ENCODE measurements at places on chromosomes 5 and 9. TPM values are rescaled to one million over a fixed set of nuclear protein-coding genes. Genes with fewer than 3 reads are reported as not detected.

The SLC6A3 gene
- 0.57 TPM for total RNA-seq

The AHRR gene
- total RNA-seq: 7.4 TPM

The AIF1L gene
- 13.2 TPM for total RNA-seq

The TGFBI gene
- 147 TPM for total RNA-seq

The ARSI gene
- total RNA-seq: 0.65 TPM

DNA sequence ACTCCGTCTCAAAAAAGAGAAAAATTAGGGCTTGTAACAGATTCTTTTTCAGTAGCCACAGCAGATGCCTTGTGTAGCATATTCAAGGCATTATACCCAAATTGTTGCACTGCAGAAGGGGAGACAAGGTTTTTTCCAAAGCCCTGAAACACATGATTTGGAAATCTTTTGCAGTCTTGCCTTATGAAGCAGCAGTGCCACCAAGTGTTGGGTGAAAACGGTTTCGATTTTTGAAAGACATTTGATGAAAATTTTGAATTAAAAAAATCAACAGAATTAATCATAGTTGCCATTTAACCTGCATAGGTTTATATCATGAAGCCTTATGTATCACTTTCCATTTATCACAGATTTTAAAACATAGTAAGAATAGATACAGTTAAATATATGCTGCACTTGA is 479.5 kb downstream of the TAF11L14 start:
- DNase-seq: no peak

GRCh38 chr5:179879690-179880010 is 21.0 kb upstream of the MRNIP start:
- no peak for DNase-seq

GRCh38 chr5:126351153-126351552 is 72.1 kb upstream of the GRAMD2B start:
- no peak for DNase-seq

- DNase-seq: no peak
Observed at GRCh38 chr5:154630410-154630809, 124.8 kb upstream of the LARP1 start.

DNA sequence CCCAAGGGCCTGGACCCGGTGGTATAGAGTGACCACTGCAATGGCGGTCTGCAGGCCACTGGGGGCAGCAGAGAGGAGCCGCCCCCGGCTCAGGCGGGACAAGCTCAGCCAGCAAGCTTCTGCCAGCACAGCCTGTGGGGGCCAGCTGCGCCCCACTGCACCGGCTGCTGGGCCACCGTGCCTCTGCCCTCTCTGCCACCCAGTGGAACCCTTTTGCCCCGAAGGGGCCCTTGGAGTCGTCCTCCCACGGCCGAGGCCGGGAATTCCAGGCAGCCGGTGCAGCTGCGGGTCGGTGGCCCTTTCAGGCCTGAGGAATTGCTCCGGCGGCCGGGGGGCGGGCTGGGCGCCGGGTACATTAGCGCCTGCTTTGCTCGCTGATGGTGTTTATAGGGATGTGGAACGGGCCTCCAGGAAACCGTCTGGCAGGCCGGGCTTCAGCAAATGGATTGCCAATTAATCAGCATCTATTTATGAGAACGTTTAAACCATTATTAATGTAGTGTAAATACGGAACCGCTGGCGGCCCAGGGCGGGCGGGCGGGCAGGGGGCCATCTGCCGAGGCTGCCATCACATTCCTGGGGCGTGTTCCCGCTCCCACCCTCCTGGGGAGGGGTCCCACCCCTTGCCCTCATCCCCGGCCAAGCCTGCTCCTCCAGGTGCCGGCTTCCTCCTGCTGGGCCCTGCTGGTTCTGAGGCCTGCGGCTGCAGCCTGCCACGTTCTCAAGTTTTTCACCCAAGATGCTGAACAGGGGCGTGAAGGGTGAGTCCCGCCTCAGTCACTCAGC is 127.4 kb downstream of the BARX1 start:
- no peak for DNase-seq

DNA sequence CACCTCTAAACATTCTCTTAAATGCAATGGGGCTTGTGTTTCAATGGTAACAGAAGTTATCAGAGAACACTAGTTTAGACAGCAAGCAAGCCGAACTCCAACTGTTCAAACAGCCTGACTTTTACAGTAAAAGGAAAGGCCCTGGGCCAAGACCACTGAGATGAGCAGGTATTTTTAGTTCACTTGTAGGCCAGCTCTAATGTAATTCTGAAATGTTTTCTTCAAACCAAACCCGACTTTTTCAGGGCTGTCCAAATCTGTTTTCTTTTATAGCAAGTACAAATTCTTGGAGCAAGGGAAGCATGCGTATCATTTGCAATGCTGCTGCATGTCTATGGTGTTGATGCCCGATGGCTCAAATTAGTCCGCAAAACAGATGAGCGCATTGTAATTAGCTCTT is 192.9 kb downstream of the SLF1 start:
- no peak for DNase-seq

DNA sequence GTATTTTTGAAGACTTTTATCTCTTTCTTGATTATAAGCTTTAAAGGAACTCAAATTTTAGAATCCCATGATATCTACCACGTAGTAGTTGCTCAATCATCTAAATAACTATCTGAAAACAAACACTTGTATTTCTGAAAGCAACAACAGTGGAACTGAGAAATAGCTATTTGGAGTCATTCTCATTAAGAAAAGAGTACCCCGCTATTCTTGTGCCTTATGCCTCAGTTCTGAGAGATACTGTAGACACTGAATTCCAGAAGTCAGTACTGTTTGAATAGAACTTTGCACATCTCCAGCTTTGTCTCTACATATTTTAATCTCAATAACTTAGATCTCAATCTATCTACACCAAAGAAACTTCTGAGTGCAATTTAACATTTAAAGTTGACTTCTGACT is 11.4 kb downstream of the CHD1 start:
- no peak for DNase-seq

- DNase-seq: no peak
Observed at GRCh38 chr9:14565352-14566016, 127.7 kb downstream of the ZDHHC21 start.

- no peak for DNase-seq
Observed at GRCh38 chr9:75889577-75889976, 896 bp upstream of the PCSK5 start.

- DNase-seq: no peak
Observed at GRCh38 chr9:93859431-93860215, 95.5 kb downstream of the BARX1 start.

- DNase-seq: peak; percentile 72
Observed at GRCh38 chr5:52989025-52989780, at the start of gene ITGA2. Gene ITGA2 (plus strand): TSS chr5:52989352. CDS start chr5:52989469, 117 bp downstream.

DNA sequence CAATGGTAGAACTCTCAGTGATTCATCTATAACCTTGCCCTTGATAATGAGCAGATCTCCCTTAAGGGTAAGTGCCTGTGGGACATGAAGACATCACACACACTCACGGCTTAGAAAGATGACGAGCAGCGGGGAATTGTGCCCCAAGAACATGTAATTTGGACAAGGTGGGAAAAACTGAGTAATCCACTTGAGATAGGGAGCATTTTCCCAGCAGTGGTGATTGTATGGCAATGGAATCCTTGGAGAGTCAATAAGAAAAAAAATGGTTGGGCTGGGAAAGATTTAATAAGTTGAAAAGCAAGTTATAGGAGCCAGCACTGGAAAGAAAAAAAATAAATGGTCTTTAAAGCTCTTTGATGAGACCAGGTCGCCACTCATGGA is 193.1 kb downstream of the GLIS3 start:
- no peak for DNase-seq

DNA sequence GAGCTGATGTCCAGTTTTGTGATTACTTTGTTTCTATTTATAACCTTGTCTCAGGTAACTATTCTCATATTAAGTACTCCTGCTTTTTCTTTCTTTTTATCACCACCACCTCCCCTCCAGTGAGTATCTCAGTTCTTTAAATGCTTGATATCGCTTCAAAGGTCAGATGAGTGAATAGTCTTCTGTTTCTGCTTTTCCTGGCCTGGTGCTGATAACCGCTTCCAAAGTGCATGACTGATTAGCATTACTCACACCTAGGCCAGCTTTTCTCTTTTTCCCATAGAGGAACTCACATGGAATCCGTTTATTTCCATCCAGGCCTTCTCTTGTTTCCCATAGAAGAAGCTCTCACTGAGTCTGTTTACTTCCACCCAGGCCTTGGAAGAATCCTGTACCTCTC is 3.2 kb downstream of the SLC36A1 start:
- DNase-seq: no peak

DNA sequence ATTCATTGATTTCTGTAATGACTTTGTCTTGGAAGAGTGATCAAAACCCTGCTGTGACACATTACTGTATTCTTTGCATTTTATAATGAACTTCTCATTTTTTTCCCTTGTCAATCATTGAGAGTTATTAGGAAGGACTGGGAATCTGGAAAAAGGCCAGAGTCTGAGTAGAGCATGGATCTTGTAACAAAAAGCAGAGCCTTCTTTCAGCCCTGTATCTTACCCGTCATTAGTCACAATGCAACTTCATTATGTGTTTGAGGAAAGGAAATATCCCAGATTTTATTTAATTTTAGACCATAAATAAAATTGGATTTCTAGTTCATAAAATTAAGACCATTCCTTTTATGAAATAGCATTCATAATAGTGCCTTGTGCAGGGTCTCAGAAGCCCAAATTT is 131.4 kb downstream of the ARHGEF28 start:
- no peak for DNase-seq

- no peak for DNase-seq
Observed at GRCh38 chr9:2055203-2055658, 40.1 kb downstream of the SMARCA2 start.

- no peak for DNase-seq
Observed at GRCh38 chr9:107435415-107435814, 54.2 kb downstream of the KLF4 start.

GRCh38 chr5:60274747-60275146 is 381.2 kb upstream of the PDE4D start:
- no peak for DNase-seq

- no peak for DNase-seq
Observed at GRCh38 chr5:91383956-91384300, 811 bp upstream of the ARRDC3 start.

All from ureter (tissue), 1 donor.